ENCODE measurements at places on chromosomes 1 and 21.

- DNase-seq, result peak; percentile 71
These were observed 416 bp upstream of the TNFRSF14 start for GRCh38 chr1:2555634-2556276.

- no peak for DNase-seq
These were observed 66.8 kb downstream of the SLC27A3 start for GRCh38 chr1:153842006-153842471.

DNA sequence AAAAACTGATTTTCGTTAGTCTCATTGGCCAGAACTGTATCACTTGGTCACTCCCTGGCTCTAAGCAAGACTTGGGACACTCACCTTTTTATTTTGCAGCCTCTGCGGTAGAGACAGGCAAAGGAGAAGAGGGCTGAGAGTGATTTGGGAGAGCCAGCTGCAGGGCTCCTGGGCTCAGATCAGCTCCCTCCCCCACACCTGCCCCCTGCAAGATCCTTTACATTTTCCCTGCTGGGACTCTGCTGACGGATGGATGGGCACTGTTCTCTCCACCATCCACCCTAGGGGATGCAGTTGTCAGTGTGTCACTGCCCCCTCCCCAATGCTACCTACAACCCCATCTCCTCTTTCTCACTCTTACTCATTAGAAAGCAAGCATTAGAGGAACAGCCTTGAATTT lies 301.1 kb upstream of the KAZN start:
- DNase-seq, result no peak

- peak; percentile 6 for DNase-seq
These were observed 196.5 kb downstream of the DYRK1A start for GRCh38 chr21:37562920-37563640.

GRCh38 chr1:24900985-24901781 lies 28.9 kb downstream of the RUNX3 start:
- no peak for DNase-seq

DNA sequence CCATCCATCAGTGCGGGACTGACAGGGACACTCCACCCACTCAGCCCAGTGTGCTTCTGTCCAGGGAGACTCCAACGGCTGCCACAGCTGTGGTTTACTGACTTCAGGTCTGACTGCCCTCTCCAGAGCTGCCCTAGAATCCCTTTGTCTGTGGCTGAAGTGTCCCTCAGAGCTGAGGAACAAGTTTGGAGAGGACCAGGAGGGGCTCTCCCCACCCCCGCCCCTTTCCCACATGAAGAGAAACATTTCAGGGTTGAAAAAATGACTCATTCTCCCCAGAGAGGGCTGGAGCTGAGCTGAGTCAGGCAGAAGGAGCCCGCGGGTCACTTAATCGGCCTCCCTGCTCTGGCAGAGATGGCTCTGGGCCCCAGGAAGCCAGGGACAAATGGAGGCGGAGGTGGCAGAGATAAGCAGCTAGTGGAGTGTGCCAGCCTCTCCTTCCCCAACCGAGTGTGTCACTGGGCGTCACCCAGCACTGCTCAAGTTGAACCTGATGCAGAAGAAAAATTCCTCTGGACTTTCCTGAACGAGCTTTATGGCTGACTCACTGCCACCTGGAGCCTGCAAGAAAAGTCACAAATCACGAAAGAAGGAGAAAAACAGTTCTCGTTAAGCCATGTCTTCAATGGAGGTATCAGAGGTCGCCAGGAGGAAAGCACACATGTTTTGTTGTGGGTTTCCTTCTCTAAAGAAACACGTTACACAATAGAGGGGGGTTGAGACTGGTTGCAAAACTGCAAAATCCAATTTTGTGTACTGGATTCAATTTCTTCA lies 34.3 kb upstream of the ECE1 start:
- DNase-seq, result peak; percentile 79

GRCh38 chr1:50667272-50667671 lies 244.0 kb upstream of the DMRTA2 start:
- no peak for DNase-seq

DNA sequence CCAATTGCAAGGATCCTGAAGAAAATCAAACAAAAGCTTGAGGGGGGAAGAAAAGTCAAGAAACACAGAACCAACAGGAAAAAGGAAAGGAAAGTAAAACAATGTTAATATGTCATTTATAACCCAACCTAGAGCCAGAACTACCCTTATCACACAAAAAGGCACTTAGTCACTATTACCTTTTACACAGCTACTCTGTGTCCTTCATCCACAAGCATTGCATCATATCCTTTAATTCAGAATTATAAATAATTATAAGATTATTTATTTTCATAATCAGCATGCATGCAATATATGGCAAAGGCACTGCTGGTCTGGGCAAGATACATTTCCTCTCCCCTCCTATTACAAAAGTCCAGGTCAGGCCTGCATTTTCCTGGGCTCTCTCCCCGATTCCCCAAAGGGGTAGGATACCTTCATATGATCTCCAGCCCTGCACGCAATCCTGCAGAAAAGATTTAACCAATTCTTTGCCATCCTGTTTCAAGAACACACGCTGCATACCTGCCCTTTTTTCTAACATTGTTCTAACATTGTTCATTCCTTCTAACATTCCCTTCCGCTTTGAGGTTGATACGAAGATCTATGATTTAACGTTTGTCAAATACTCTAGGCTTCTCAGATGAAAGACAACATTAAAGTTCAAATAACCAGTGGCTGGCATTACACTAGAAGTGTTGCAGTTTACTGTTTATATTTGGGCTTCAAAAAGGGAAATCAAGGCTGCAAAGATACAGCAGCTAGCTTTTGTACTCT lies 4.3 kb downstream of the PTPN14 start:
- DNase-seq, result no peak

Data from stimulated activated CD4-positive, alpha-beta T cell treated with anti-CD3 and anti-CD28 coated beads, Interleukin-12 subunit alpha, Interleukin-12 subunit beta, amount 100 ng/mL, for 24 hours (primary cell).